ENCODE measurements at places on chromosomes 2 and 18.

DNA sequence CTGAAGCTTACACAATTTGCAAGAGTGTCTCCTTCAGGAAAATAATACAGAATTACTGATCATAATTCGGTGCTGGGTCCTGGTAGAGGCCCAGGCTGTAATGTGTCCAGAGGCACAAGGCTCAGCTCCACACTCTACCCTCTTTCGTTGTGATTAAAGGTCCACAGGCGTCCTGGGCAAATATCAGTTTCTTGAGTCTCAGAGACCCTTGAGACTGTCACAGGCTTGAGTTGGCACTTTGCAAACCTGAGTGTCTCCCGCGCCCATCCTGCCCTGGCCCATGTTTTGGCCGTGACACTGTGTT, 46.9 kb upstream of the SMAD7 start:
- no peak for DNase-seq
- no peaks in the 10 kb centered on the region for H3K36me3 ChIP-seq

DNA sequence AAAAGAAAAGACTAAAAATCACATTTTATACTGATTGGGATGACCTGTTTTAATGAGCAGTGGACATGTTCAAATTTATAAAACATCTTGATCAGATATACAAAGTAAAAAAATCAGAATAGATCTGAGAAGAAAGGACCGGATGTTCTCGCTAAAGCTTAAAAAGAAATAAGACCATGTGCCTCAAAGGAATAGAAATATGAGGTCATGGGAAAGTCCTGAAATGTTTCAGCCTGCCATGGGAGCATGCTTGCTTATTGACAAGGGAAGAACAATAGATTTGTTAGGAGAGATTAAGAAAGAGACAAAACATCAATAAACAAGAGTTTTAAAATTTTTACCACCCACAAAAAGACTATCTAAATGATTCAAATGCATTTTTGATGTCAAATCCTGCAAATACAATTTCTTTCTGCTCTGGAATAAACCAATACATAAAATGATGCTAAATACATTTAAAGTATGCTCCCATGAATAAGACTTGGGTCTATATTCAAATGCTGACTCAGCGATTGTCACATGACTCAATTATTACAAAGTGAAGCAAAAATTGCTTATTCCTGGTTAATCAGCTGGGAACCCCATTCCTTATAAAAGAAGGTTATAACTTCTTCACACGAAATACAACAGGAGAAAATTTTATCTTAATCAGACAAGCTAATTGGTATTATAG, 633.9 kb upstream of the PKDCC start:
- no peaks in the 10 kb centered on the region for H3K27me3 ChIP-seq
- H3K4me1 ChIP-seq: no peaks in the 10 kb centered on the region
- no peak overlapping the region for H3K27ac ChIP-seq
- no peak for DNase-seq

DNA sequence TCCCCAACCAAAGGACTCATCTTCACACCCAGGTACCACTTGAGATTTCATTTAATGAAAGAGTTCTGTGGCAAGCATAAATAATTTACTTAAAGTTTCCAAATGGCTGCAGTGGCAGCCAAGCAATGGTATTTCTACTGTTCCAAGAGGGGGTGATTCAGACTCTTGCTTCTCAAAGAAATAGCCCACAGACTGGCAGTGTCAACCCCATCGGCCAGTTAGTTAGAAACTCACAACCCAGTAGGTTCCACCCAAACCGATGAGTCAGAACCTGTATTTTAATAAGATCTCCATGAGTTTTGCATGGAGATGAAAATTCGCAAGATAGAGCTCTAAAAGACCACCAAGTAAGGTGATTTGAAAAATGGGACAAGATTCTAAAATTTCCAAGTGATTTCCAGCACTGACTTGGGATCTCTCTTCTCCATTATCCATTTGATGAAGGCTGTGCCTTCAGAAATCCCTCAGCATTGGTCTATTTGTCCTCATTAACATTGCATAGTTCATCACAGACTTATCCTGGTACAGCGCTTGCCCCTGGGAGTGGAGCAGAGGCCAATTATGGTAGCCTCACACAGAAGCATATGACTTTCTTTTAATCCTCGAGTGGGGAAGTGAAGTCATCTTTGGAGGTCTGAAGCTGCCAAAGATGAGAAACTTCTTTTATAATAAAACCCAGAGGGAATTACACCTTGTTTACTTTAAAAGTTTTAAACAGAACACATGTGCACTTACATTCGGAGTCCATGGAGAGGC, 361.4 kb upstream of the ID2 start:
- no peak overlapping the region for H3K4me3 ChIP-seq
- no peaks in the 10 kb centered on the region for H3K27me3 ChIP-seq
- peaks cover 12% of the 10 kb centered on the region for H3K4me1 ChIP-seq
- no peaks in the 10 kb centered on the region for H3K36me3 ChIP-seq
- DNase-seq: no peak
- no peak overlapping the region for H3K27ac ChIP-seq

GRCh38 chr2:176589825-176590440, 320.7 kb downstream of the MTX2 start:
- H3K27me3 ChIP-seq: peaks cover 4% of the 10 kb centered on the region
- H3K27ac ChIP-seq: no peak overlapping the region
- no peak overlapping the region for H3K4me3 ChIP-seq
- H3K36me3 ChIP-seq: no peaks in the 10 kb centered on the region
- DNase-seq: no peak

DNA sequence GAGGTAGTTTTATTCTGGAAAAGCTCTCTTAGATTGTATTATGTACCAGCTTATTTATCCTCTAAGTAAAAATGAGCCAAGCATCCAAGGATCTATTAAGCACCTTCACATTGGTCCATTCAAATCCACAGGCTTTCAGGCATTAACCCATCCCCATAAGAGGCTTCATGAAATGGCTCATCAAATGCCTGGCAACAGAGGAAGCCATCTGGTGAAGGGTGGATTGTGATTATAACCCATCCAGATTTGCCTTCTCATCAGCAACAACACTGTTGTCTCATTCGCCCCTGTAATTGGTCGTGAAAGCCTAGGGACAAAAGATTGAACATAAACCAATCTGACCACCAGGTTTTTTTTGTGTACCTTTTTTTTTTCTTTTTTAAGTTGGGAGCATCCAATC, 134.3 kb upstream of the TACR1 start:
- H3K36me3 ChIP-seq: no peaks in the 10 kb centered on the region
- no peak overlapping the region for H3K27ac ChIP-seq
- H3K4me1 ChIP-seq: no peaks in the 10 kb centered on the region

DNA sequence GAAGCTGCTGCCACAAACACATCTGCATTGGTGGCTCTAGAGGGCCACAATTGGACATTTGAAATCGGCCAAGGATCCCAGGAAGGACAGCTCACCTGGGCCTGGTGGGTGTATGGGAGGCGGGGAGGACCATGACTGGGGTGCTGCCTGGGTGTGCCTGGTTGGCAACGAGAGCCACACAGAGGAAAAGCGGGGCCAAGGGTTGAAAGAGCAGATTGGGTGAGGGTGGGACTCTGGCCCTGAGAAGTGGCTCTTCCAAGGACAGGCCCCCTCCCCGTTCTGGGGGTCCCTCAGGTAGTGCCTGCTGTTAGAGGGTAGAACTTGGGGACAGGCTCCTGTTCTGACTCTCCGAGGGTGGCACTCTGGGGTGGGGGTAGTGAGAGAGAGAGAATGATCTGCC, 102.9 kb downstream of the CLIP4 start:
- no peaks in the 10 kb centered on the region for H3K27me3 ChIP-seq
- no peak overlapping the region for H3K27ac ChIP-seq
- no peaks in the 10 kb centered on the region for H3K36me3 ChIP-seq
- no peak overlapping the region for H3K4me3 ChIP-seq
- no peaks in the 10 kb centered on the region for H3K4me1 ChIP-seq

DNA sequence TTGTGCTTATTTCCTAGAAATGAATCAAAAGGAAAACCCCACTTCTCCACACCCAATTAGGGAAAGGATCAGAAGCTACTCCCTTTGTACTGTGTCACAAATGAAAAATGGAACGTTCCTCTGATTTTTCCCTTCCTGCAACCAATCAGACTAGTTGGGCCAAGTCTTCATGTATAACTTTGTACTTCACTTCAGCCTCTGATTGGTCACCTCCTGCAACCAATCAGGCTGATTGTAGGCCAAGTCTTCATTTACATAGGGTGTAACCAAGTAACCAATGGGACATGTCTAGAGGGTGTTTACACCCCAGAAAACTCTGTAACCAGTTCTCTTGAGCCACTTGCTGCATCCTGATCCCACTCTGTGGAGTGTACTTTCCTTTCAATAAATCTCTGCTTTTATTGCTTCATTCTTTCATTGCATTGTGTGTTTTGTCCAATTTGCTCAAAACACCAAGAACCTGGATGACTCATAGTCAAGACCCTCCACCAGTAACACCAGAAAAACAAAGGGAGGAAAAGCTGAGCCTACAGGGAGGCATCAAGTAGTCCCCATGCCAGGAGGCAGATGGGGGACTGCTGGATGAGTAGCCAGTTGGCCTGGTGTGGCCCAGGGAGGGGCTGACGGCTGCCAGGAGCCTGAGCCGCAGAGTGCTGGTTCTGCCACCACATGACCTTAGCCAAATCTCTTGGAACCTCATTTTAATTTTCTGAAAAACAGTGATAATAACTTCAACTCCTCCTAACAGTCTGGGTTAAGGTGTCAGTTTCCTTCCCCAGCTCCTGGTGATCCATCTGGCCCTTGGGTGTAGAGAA, 46.1 kb downstream of the SOWAHC start:
- no peaks in the 10 kb centered on the region for H3K36me3 ChIP-seq
- H3K4me1 ChIP-seq: no peaks in the 10 kb centered on the region
- no peak for DNase-seq
- H3K27me3 ChIP-seq: peaks cover 4% of the 10 kb centered on the region
- H3K27ac ChIP-seq: no peak overlapping the region

- no peak overlapping the region for H3K27ac ChIP-seq
- no peak for DNase-seq
- no peaks in the 10 kb centered on the region for H3K36me3 ChIP-seq
- H3K4me1 ChIP-seq: no peaks in the 10 kb centered on the region
Measured at GRCh38 chr2:198456418-198456817, 652.0 kb downstream of the PLCL1 start.

GRCh38 chr2:108228537-108228936, 11.2 kb upstream of the SULT1C3 start:
- H3K27me3 ChIP-seq: no peaks in the 10 kb centered on the region
- H3K4me1 ChIP-seq: no peaks in the 10 kb centered on the region
- H3K27ac ChIP-seq: no peak overlapping the region
- H3K36me3 ChIP-seq: no peaks in the 10 kb centered on the region
- no peak overlapping the region for H3K4me3 ChIP-seq

- no peak overlapping the region for H3K27ac ChIP-seq
- H3K27me3 ChIP-seq: no peaks in the 10 kb centered on the region
- H3K4me1 ChIP-seq: peaks cover 3% of the 10 kb centered on the region
Measured at GRCh38 chr18:48533340-48534070, 5.3 kb upstream of the CTIF start.

DNA sequence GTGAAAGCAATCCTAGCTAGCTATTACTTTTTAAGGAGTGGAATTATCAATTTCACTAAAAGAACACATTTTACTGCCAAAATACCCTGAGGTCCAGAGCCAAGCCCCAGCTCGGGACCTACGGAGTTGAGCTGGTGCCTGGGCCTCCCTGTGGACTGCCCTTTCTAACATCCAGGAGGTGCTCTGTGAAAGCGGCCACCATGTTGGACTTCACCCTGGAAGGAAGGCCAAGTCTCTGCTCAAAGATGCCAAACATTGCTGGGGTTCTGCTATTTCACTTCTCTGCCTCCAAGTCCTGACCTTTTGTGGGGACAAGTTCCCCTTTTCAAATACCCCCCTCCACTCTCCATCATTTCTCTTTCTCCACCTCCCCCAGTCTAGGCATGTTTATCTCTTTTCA, 498.7 kb upstream of the RAB6C start:
- DNase-seq: no peak
- no peaks in the 10 kb centered on the region for H3K4me1 ChIP-seq
- no peaks in the 10 kb centered on the region for H3K27me3 ChIP-seq
- no peak overlapping the region for H3K4me3 ChIP-seq
